ENCODE measurements at places on chromosomes 1 and 21. TPM values are rescaled to one million over a fixed set of nuclear protein-coding genes. Genes with fewer than 3 reads are reported as not detected.

The DENND2D gene
- polyA plus RNA-seq, result 264 TPM

The TNFRSF18 gene
- polyA plus RNA-seq, result 136 TPM

The GFI1 gene
- 47.4 TPM for polyA plus RNA-seq

The CFHR4 gene
- polyA plus RNA-seq, result not detected

The AIDA gene
- polyA plus RNA-seq, result 22.0 TPM

The MTF2 gene
- 50.1 TPM for polyA plus RNA-seq

The SPRR5 gene
- not detected for polyA plus RNA-seq

The SH3BGR gene
- polyA plus RNA-seq, result not detected

The DAB1 gene
- not detected for polyA plus RNA-seq

The TMPRSS15 gene
- polyA plus RNA-seq, result not detected

The KDF1 gene
- polyA plus RNA-seq, result 0.29 TPM

The KCND3 gene
- not detected for polyA plus RNA-seq

The XPR1 gene
- 6.8 TPM for polyA plus RNA-seq

The UBE2U gene
- not detected for polyA plus RNA-seq

The ALPL gene
- not detected for polyA plus RNA-seq

The WARS2 gene
- 9.5 TPM for polyA plus RNA-seq

The MYBPH gene
- polyA plus RNA-seq, result not detected

The SPRR4 gene
- not detected for polyA plus RNA-seq

The RUNX3 gene
- 93.2 TPM for polyA plus RNA-seq

The SLAMF9 gene
- not detected for polyA plus RNA-seq

The NBPF20 gene
- 0.09 TPM for polyA plus RNA-seq

The RGS1 gene
- 35.5 TPM for polyA plus RNA-seq

The TBX19 gene
- 1.2 TPM for polyA plus RNA-seq

The LRRC53 gene
- polyA plus RNA-seq, result not detected

The CLCA2 gene
- polyA plus RNA-seq, result not detected

The SLC44A3 gene
- not detected for polyA plus RNA-seq

The SPRR2F gene
- polyA plus RNA-seq, result not detected

The SERTAD4 gene
- not detected for polyA plus RNA-seq

The OR2T35 gene
- polyA plus RNA-seq, result not detected

The TTC22 gene
- polyA plus RNA-seq, result 5.2 TPM

The RPL22 gene
- 62.3 TPM for polyA plus RNA-seq

The SLC16A4 gene
- polyA plus RNA-seq, result not detected

The CASQ2 gene
- polyA plus RNA-seq, result not detected

The OLFML2B gene
- not detected for polyA plus RNA-seq

The FCRL4 gene
- polyA plus RNA-seq, result not detected

The OR2L8 gene
- not detected for polyA plus RNA-seq

The GLIS1 gene
- not detected for polyA plus RNA-seq

The MPZ gene
- polyA plus RNA-seq, result not detected

The FMN2 gene
- polyA plus RNA-seq, result not detected

The TAF13 gene
- polyA plus RNA-seq, result 2.7 TPM

The PHTF1 gene
- polyA plus RNA-seq, result 18.5 TPM

The ASTN1 gene
- not detected for polyA plus RNA-seq

The SLC45A1 gene
- polyA plus RNA-seq, result 0.39 TPM

The AGO4 gene
- 13.7 TPM for polyA plus RNA-seq

The RGS13 gene
- polyA plus RNA-seq, result not detected

The CD5L gene
- polyA plus RNA-seq, result not detected

The KRTAP13-2 gene
- not detected for polyA plus RNA-seq

The RNF186 gene
- polyA plus RNA-seq, result not detected

The KCNT2 gene
- not detected for polyA plus RNA-seq

The FOXD3 gene
- polyA plus RNA-seq, result not detected

All from immature natural killer cell (primary cell).